ENCODE measurements at places on chromosomes 7 and 10.

GRCh38 chr10:113108194-113108835, 158.3 kb downstream of the TCF7L2 start:
- no peak for DNase-seq

DNA sequence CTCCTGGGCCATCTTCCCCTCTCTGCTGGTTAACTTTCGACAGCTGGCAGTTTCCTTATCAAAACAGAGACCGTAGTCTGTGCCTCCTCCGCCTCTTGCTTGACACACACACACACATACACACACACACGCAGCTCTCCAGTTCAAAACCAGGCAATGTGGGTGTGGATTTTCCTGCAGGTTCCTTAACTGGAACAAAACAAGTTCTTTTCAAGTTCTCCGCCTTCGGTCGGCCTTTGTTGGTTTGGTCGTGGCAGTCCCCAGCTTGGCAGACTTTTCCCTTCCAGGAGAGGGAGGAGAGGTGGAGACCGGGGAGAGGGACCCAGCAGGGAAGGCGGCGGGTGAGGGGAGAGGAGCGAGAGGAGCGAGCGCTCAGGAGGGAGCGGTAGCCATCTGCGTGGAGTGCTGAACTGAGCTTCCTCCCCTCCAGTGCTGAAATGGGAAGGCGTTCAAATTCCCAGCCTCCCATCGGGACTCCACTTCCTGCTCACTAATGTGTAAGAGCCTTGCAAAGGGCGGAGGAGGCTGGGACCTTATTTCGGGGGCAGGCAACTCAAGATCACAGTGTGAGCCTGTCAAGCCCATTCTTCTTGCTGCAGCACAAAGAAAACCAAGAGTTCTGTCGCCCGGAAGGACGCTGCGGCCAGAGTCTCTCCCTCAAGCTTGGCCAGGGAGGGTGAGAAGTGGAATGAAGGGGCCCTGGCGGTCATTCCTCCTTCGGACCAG, 120.6 kb downstream of the PRPF18 start:
- peak; percentile 88 for DNase-seq

DNA sequence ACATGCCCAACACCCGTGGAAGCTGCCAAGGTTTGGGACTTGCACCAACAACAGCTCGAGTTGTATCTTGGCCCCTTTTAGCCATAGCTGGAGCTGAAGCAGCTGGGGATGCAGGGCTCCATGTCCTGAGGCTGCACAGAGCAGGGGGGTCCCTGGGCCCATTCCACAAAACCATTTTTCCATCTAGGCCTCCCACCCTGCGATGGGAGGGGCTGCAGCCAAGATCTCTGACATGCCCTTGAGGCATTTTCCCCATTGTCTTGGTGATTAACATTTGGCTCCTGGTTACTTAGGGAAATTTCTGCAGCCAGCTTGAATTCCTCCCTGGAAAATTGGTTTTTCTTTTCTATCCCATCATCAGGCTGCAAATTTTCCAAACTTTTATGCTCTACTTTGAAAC, 637.8 kb upstream of the VSTM2A start:
- no peak for DNase-seq

DNA sequence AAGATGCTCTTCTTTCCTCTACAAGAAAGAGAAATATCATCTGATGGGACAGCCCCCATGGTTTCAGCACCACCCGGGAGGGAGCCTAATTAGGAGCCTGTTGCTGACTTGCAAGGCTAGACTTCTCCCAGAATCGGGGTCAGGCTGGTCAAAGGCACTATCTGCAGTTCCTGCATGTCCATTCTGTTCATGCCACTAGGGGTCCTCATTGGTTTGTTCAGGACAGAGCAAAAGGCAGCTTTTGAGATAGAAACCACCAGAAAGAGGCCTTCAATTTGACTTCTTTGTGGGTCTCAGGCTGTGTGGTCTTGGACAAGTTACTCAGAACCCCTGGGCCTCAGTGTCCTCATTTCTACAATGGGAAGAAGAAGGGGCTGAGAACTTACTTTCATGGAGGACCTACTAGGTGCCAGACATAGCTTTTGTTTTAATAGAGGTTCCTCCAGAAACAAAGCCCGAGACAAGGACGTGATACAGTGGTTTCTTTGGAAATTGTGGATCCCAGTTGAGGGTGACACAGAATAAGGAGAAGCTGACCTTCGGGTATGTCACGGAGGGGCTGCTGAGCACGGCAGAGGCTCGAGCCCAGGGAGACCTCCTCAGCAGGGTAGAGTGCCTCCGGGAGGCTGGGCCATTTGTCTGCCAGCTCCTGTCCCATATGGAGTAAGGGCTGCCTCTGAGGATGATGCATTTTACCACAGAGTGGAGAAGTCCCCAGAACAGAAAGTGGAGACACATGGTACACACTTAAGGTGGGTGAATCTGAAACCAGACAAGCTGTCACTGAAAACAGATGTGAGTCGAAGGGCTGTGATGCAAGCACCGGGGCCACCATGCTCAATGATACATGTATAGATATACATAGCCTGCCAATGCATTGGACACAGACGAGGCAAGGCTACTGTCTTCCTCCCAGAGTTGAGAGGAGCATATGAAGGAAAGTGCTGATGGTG, 33.1 kb upstream of the NEUROD6 start:
- no peak for DNase-seq

GRCh38 chr10:30456266-30456665, 22.3 kb downstream of the MAP3K8 start:
- DNase-seq: no peak

Measured in foreskin fibroblast (primary cell).